ENCODE measurements at places on chromosomes 12 and 14.

DNA sequence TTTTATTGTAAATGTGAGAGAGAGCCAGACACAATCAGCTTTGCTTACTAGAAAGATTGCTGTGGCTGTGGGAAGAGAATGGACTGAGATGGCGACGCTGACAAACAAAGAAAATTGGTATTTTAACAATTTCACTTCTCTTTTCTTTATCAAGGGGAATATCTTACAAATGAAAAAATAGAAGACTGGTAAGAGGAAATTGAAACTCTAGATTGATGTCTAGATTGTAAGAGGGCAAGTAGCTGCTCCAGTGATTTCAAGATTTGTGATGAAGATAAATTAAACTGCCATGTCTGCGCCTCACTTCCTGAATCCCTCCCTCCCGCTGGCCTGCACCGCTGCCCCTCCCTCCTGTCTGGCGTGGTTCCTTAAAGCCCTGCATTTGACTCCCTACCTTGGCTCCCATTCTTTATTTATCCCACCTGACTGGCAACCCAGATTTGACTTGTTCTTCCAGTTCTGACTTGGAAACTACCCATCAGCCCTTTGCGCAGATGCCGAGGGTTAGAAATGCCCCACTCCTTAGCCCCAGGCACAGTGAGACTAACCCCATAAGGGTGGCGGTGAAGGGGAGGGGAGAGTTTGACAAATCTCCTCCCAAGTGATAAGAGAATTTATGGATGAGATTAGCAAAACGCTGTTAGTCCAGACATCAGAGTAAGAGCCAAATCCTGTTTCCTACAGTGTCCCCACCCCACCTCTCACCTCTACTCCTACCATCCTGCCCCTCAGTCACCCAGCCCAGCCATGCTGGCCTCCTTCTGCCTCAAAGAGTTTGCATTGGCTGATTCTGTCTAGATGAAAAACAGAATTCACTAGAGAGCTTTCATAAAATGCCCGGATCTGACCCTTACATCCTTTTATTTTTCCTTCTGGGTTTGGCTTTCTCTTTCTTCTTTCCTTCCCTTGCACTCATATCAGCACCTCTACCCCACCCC, 125.3 kb upstream of the ATF7IP start:
- peak; percentile 18 for DNase-seq

DNA sequence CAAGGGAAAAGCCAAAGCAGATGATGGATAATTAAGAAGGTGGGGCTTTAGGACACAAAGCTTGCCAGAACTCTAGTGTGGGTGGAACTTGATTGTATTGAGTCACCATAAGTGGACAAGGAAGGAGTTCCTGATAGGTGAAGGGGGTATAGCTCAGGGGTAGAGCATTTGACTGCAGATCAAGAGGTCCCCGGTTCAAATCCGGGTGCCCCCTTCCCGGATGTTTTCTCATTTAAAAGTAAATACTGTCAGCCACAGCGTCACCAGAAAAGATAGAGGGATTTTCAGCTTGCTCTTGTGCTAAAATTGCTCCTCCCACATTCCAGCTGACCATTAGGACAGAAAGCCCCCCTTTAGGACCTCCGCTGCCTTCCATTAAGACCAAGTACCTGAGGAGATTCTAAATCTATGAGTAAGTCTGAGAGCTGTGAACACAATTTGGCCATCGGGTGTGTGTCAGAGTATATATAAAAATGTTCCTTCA, 36.6 kb downstream of the DCAF4 start:
- peak; percentile 17 for DNase-seq

DNA sequence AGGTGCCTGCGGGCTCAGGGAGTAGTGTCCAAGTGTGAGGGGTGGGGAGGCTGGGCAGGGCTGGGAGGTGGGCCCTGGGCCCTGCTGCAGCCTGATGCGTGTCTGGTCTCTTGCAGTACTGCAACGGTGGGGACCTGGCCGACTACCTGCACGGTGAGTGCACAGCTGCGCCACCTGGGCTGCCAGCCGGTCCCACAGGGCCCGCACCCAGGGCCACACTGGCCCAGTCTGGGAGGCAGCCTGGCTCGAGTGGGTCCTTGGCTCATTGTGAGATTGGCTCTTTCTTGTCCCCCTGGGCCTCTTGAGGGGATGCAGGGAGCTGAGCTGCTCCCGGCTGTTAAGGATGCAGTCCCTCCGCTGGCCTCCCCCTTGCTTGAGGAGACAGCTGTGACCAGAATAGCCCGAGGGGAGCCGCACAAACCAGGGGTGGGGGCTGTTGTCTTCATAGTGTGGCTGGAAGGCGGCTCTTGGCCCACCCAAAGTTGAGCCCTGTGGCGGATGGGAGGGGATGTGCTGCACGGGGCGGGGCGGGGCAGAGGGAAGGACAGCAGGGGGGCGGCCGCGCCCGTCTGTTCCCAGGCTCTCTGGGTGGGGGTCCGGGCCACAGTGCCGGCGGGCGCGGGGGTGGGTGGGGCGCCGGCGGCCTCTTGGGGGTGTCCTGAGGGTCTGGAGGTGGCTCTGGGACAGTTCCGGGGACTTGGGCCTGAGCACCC, 13.1 kb downstream of the ULK1 start:
- no peak for DNase-seq

DNA sequence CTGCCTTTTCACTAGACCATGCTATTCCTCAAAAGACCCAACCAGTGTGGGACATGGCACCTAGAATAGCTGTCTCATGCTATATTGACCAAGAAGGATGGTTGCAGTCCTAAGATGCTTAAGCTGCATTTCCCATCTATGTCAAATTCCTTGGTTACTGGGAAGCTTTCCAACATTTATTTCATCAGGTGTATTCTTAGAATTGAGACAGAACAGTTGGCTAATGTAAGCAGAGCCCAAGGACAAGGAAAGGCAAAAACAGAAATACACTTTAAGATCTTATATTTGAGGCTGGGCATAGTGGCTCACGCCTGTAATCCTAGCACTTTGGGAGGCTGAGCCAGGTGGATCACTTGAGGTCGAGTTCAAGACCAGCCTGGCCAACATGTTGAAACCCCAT, 24.7 kb downstream of the ARG2 start:
- DNase-seq: no peak

DNA sequence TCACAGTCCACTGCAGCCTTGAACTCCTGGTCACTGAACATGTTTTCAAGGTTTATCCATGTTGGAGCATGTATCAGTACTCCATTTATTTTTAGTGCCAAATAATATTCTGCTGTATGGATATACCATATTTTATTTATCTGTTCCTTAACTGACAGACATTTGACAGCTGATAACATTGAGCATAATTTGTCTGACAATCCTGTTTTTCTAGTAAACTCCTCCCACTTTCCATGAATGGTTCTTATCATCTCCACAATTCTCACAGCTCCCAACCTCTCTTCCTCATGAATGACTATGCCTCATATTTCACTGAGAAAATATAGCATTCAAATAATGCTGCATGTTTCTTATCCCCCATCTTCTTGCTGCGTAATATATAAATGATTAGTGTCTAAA, 33.3 kb downstream of the COCH start:
- DNase-seq: no peak

DNA sequence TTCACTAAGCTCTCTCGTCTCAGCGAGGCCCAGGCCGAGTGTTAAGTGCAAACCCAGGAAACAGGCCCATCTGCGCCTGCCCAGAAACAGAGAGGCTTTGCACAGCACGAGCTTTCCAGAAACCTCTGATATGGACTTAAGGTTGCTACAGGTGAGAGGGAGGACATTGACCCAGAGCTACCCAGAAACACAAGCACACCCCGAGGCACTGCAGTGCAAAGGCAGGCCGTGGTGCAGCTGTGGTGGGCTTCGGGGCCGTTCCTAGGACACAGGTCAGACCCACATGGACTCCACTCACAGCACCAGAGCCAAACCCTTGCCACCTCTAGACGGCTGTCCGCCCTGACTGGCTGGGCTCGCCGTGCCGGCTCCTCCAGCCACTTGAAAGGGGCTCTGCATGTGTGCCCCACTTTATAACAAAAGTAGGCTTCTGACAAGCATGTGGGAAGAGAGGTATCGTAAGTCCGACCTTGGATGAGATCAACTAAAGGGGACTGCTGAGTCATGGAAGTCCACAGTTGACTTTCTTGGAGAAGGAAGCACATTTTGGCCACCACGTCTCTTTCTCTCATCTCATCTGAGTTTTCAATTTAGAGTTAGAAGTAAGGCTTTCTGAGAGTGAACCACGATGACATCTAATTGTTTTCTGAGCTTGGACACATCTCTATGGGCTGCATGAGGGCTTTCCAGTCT, 38.2 kb downstream of the CACNA2D4 start:
- no peak for DNase-seq

DNA sequence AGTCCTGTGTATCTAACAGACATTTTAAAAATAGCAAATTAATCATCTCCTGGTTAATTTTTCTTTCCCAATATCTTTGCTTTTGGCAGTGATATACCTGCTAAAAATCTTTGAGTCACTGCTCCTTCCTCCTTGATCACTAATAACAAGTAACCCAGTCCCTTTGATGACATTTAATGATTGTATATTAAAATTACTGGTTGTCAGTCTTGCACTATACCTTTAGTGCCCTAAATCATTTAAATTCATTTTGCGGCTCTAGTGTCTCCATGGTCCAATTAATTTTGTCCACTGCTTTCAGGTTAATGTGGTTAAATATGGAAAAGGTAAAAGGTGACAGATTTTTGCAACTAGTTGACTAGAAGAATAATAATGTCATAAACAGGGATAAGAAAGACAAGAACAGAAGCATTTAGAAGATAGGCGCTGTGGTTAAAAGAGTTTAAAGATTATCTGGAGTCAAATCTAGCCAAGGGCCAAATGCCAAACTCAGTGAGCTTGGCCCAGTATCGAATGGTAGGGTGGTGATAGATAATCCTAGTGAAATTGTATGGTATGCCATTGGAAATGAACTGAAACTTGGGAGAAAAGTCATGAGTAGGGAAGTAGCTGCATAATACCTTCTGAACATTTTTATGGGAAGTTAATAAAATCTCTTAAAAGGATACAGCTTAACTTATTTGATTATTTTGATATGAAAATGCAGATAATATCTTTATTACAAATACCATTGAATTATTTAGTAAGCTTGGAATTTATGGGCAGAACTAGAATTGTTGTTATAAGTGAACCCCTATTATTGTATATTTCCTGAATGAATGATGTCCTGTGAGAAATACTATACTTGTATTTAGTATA, 115.0 kb downstream of the PCNX1 start:
- no peak for DNase-seq

- DNase-seq: no peak
These were observed 20.7 kb downstream of the ATXN2 start for GRCh38 chr12:111578276-111578970.

DNA sequence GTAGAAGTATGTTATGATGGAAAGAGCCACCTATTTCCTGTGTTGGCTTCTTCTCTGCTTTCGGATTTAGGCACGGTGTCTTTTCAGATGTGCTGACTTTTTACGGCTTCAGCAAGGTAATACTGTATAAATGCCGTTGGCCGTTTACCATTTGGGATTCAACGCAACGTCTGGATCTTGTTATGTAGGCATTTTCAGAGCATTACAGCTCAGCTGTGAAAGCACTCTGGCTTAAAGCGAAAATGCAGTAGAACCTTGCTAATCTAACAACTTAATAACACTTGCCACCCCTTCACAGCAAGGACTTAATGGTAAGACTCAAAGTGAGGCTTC, 229.9 kb downstream of the EFCAB11 start:
- DNase-seq: peak; percentile 56

DNA sequence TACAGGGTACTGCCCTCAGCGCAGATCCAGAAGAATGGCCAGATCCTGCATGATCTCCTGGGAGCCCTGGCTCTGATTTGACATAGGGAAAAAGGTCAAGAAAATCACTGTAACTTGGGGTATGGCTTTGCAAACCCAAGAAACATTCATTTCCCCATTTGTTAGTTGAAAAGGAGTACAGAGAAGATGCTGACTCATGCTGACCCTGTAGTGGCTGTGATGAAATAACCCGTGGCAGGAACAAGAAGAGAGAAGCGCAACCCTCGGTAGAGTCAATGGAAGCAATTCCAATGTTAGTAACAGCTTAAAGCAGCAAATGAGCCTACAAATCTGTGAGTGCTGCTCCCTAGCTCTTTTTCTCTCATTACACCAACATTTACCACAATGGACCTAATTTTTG, 281.6 kb upstream of the NPAS3 start:
- no peak for DNase-seq

GRCh38 chr12:52052468-52053186, 1.4 kb downstream of the NR4A1 start:
- DNase-seq: no peak

DNA sequence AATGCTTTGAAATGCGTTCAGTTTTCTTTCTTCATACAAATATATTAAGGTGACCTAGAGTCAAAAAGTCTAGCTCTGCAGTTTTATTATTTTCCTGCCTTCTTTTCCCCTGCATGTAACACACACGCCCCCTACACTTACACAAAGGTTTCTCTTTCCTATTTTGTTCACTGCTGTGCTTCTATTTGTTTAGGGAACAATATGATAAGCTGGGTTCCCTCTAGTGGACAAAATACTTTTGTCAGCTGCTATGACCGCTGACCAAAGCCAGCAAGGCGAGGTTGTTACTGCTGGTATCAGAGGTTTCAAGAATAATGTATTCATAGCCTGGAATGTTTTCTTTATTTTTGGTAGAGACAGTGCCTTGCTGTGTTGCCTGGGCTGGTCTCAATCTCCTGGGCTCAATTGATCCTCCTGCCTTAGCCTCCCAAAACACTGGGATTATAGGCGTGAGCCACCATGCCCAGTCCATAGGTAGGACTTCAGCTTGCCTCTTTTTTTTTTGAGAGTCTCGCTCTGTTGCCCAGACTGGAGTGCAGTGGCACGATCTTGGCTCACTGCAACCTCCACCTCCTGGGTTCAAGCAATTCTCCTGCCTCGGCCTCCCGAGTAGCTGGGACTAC, 33.4 kb downstream of the FNTB start:
- DNase-seq: peak; percentile 25

DNA sequence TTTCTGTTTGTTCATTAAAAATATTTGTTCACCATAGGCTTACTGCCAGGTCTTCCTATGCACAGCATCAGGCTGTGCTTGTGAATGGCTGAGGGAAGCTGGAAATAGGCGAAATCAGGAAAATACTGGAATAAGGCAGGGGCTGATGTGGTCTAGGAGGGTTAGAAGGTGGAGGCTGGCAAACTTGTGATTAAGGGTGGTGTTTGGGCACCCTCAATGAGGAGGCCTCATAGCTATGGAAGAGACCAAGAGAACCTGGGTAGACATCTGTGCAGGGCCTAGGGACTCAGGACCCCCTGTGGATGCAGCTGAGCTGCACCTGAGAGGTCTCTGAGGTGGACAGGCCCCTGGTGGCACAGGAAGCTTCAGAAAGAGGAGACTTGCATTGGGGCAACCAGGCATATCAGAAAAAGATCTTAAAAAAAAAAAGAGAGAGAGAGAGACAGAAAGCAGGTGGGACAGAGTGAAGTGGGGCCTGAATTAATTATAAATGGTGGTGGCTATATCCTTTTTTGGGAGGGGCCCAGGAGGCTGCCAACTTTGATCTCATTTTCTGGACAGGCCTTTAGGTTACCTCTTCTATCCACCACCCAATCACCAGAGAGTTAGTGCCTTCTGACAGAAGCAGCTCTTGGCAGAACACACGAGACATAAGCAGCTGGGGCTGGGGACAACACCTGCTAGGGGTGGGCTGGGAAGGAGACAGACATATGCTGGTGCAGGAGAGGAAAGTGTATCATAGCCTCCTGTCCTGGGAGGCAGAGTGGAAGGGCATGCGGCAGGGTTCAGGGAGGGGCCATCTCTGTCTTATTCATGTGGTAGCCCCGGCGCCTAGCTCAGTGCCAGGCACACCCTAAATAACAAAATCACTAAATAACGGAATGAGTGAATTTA, 46.7 kb upstream of the ATP23 start:
- no peak for DNase-seq
